ENCODE measurements at places on chromosomes 11 and 22. TPM values are rescaled to one million over a fixed set of nuclear protein-coding genes. Genes with fewer than 3 reads are reported as not detected.

- DNase-seq: no peak
- H3K4me3 ChIP-seq: peak overlapping the region; percentile 100
- H3K4me1 ChIP-seq: no peaks in the 10 kb centered on the region
- H3K27ac ChIP-seq: peak overlapping the region; percentile 99
- no peaks in the 10 kb centered on the region for H3K27me3 ChIP-seq
Measured at GRCh38 chr11:77819921-77820564, 479 bp downstream of the RSF1 start.

- no peaks in the 10 kb centered on the region for H3K4me1 ChIP-seq
- no peak for DNase-seq
- no peak overlapping the region for H3K27ac ChIP-seq
- no peaks in the 10 kb centered on the region for H3K36me3 ChIP-seq
Measured at GRCh38 chr11:119525180-119525866, 102.4 kb upstream of the THY1 start.

GRCh38 chr11:44556735-44557409 is 8.6 kb upstream of the CD82 start:
- DNase-seq: peak; percentile 69
- no peak overlapping the region for H3K27ac ChIP-seq
- no peak overlapping the region for H3K4me3 ChIP-seq
- H3K4me1 ChIP-seq: no peaks in the 10 kb centered on the region
- no peaks in the 10 kb centered on the region for H3K27me3 ChIP-seq

- peak within 1 kb of the TSS; percentile 73 for H3K4me3 ChIP-seq
- H3K4me1 ChIP-seq: no peaks in the 10 kb centered on the region
- no peaks in the 10 kb centered on the region for H3K36me3 ChIP-seq
Measured at GRCh38 chr22:21952586-21953571, at the start of gene PPM1F. TSS of gene PPM1F (minus strand) at chr22:21952848. CDS start at chr22:21946048, 6,800 bp downstream.

Gene MYEOV
- total RNA-seq: not detected

Gene IL17RA
- total RNA-seq: 7.9 TPM

Gene SHISAL1
- total RNA-seq: 0.26 TPM

Data from right atrium auricular region (tissue), 2 donors.